ENCODE measurements at places on chromosomes 3 and 15.

DNA sequence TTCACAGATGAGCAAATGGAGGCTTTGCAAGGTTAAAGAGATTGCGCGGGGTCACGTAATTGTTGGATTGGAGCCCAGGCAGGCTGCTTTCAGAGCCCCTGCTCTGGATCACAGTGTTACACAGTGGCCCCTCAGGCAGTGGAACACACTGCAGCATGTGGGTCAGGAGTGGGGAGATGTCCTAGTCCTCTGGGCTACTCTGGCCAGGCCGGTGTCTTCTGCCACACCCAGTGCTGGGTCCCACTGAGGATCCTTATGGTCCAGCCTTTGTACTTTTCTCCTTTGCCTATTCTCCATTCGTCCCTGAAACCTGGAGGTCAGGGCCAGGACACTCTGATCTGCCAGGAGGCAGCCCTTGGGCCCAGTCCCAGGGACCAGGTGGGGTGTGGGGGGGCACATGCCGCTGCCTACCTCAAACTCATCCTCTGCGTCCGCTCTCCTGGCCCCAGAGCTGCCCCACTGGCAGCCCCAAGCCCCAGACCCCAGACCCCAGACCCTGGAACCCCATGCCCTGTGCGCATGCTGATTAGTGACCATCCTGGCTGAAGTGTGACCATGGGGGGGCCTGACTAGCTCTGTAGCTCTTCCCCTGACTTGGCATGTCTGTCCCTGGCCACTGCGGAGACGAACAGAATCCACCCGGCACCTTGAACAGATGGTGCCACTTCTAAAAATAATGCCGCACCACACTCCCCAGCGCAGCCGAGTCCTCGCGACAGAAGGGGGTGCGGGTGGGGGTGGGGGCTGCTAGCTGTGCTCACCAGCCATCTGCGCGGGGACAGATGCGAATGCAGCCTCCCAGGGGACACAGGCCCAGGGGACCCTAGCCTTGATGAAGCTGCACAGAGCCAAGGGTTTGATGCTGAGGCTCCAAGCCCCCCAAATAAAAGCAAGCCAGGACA lies 41.6 kb downstream of the ATP2B2 start:
- DNase-seq: no peak

GRCh38 chr15:77974098-77974414 lies 103.5 kb downstream of the TBC1D2B start:
- DNase-seq: no peak

DNA sequence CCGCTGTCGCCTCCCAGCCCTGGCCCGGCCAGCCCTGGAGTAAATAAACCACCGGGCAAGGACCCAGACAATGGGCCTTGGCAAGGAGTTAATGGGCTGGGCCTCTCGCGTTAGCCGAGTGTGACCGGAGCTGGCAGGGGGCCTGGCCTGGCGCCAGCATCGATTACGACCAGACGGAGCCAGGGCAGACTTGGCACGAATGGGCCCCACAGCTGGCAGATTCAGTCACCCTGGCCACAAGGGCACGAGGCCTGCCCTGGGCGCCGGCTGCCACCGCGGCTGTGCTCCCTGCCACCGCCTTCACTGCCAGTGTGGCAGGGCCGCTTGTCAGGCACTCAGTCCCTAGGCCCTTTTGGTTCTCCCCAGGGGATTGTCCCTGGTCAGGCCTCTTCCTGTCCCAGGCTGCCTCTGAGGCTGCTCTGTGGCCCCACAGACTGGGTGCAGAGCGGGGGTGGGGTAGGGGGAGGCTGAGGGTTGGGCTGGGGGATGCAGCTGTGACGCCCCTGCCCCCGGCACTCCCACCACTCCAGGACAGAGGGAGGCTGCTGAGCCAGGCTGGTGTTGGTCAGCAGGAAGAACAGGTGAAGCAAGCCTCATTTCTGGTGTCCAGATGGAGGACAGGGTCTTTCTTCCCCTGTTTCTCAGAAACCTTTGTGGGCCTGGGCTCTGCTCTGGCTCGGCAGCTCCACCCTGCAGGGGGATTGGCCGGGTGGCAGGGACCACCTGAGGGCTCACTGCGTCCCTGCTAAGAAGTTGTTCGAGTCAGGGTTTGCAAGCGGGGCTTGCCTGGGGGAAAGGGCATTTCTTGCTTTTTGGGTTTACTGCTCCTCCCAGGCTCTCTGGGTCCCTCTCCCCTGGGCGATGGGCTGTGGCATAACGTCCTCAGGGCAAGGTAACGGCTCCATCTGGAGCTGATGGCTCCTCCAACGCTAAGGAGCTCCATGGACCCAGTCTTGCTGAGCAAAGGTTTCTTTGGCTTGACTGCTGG lies 30.5 kb upstream of the SRP14 start:
- no peak for DNase-seq

DNA sequence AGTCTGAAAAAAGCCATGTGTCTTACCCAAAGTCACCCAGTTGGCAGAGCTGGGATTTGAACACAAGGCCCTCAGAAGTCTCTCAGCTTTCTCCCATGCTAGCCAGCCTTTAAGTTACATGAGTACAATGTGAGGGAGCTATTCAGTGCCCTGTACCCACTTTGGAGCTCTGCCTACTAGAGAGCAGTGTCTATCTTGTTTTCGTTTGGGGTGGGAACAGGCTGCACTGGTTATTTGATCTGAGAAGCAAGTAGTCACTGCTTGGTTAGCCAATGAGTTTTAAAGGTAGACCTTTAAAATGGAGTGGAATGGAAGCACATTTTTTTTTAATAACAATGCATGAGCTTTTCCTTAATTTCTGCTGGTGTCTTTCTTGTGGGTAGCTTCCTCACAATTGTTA lies 231.1 kb upstream of the BHLHE40 start:
- no peak for DNase-seq

GRCh38 chr15:101444807-101445508 lies 44.5 kb downstream of the PCSK6 start:
- no peak for DNase-seq

GRCh38 chr3:159785273-159785708 lies 203.3 kb upstream of the IL12A start:
- no peak for DNase-seq

DNA sequence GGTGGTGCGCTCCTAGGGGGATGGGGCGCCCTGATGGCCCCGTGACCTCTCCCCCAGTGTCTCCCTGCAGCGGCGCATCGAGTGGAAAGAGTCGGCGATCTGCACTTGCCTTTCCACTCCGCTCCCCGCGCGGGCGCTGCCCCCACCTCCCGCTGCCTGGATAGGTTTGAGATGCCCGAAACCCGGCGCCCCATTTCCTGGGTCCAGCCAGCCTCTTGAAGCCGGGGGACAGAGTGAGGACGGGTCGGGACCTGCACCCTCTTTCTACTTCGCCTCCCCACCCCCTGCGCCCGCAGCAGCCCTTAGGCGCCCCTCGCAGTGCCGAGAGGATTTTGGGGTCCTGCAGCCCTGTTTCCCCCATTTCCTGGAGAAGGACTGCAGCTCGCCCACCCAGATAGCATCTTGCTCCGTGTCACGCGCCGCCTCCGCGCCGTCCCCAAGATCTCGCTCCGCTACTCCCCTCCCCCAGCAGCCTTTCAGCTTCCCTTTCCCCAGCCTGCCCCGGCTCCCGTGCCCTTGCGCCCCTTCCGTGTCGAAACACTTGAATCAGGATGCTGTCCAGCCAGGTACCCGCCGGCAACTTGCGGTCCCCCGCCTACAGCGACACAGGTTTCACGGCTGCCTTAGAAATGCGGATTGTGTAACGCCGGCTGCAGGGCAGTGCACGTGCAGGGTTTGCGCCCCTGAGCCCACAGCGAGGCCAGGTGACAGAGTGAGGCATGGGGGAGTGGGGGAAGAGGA lies 519 bp downstream of the ABHD6 start:
- peak; percentile 7 for DNase-seq

- DNase-seq: no peak
These were observed 82.5 kb downstream of the ADAMTS17 start for GRCh38 chr15:100259266-100259665.

DNA sequence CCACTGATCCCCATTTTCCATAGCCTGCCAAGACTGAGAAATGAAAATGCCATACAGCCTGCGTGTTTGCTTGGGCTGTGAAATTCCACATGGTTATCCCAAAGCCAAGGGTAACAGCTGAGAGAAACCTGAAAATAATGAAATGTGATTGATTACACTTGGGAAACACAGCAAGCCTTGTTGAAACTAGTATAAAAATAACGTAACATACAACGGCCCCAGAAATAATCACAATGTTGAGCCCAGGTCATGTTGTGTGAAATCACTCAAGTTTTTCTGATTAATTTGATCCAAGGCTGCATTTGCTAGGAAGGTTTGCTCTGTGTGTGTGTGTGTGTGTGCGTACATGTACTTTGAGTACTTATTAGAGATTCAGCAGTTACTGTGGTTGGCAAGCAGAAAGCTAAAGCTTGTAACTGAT lies 269.0 kb downstream of the OXSM start:
- no peak for DNase-seq

- DNase-seq: no peak
These were observed 3.2 kb downstream of the XYLB start for GRCh38 chr3:38349684-38350359.

DNA sequence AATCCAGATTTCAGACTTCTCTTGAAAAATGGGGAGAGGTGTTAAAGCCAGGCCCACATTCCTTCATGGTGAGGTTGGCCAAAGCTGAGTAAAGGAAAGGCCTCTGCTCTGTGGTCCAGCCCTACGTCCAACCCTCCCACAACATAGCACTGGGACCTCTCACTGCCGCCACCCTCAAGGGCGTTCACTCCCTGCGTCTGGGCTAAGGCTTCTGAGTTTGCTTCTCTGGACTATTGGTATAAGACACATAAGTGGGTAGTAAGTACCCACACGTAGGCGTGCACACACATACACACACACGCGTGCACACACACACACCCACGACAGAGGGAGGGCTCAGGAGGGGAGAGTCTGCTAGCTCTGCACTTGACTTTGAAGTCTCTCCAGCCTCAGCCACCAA lies 80.2 kb upstream of the PXYLP1 start:
- no peak for DNase-seq

DNA sequence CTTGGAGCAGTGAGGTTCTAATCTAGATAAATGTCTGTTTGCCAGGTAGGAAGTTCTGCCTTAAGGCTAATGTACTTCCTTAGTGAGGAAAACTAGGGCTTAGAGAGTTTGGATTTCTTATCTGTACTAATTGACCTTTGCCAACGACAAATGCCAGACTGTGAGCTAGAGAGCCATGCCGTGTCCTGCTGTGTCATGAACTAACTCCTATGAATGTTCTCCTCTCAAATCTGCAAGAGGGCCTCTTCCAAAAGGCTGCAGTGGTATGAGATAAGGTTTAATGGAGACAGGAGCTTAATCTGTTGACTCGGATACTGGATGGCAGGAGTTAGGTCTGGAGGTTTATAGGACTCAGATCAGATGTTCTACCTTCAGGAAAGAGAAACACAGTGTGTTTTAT lies 524.9 kb downstream of the NTRK3 start:
- no peak for DNase-seq

GRCh38 chr3:100968932-100969906 lies 24.0 kb downstream of the ABI3BP start:
- no peak for DNase-seq

DNA sequence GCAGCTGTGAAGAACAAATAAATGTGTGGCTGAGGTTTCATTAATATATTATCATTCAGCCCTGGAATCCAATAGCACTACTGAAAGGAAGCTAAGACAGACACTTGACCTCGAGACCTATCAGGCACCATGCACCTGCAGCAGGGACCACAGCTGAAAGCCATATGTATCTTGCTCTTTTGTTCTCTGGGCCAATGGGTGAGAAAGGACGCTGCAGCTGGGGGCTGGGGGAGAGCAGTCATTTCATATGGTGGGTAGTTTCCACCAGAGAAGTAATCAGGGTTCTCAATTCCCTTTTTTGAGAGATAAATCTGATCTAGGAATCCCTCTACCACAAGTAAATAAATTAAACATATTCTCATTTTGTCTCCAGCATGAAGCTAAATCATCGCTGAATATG lies 225.6 kb upstream of the STRIT1 start:
- DNase-seq: no peak

- DNase-seq: no peak
These were observed 149.3 kb upstream of the CTDSPL start for GRCh38 chr3:37712421-37712820.

GRCh38 chr3:156491192-156491591 lies 63.7 kb downstream of the SSR3 start:
- no peak for DNase-seq

GRCh38 chr15:67575039-67575502 lies 32.6 kb downstream of the MAP2K5 start:
- no peak for DNase-seq

DNA sequence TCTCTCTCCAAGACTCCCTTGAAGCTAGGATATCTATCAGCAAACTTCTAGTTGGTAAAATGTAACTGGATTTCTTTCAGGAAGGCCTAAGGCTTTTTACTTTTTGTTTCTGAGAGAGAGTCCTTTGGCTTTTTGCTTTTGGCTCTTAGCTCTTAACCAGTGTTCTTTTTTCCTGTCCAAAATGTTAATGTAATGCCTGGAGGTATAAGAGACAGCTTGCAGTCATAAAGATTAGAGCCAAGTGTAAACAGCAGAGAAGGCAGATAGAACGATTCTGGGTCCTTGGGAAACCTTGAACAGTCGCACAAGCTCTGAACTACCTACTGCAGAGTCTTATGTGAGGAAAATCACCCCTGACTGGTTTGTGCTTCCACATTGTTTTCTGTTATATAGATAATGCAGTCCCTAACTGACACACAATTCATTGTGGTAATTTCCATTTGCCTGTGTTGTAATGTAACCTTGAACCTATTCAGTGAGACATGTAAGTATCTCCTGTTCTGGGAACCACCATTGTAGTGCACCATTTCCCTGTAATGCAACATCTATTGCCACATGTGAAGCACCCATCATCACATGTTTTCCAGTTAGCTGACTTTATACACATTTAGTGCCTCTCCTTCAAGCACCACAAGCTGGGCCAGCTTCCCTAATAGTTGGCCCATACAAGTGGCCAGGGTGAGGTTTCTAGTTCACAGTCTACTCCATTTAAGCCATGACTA lies 1311.9 kb downstream of the ROBO1 start:
- no peak for DNase-seq

DNA sequence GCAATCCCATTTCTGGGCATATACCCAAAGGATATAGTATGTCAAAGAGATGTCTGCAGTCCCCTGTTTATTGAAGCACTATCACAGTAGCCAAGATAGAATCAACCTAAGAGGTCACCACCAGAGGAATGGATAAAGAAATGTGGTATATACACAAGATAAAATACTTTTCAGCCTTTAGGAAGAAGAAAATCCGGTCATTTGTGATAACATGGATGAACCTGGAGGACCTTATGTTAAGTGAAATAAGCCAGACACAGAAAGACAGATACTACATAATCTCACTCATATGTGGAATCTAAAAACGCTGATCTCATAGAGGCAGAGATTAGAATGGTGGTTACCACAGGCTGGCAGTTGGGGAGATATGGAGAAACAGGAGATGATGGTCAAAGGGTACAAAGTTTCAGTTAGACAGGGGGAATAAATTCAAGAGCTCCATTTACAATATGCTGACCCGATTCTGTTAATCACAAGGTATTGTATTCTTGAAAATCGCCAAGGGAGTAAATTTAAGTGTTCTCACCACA lies 195.8 kb downstream of the MTHFS start:
- no peak for DNase-seq

All from stimulated activated CD4-positive, alpha-beta T cell treated with anti-CD3 and anti-CD28 coated beads, Interleukin-4, amount 100 ng/mL, for 48 hours (primary cell).